ENCODE measurements at places on chromosomes 2 and 18.
A peak's percentile ranks its signal among the peaks of the same experiment; 100 is the strongest.

DNA sequence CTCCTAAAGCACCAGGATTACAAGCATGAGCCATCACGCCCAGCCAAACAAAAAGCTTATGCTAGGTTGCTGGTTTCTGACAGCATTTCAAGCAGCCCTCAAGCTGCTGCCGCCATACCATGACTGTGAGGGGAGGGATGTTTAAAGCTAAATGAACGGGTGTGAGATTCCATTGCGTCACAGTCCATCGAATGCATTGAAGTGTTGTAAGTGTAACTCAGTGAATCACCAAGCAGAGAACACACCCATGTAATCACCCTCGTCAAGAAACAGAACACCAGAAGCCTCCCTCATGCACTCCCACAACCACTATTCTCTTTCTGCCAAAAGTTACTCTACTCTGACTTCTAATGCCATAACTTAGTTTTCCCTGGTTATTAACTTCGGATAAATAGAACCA, 32.8 kb upstream of the MC5R start:
- DNase-seq = no peak

DNA sequence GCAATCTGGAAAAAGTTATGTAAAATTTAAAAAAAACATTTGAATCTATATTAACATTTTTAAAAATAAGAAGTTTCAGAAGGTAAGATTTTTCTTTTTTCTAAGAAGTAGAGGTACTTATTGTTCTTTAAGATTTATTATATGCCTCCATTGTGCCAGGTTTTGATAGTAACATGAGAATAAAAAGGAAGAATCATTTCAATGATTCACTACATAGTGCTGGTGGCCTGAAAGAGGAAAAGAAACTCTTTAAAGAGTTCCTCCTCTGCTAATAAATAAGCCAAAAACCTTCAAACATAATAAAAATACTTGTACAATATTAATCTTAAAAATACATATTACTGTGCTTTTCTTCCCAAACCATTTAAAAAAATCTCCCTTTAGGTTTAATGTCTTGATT, 69.0 kb downstream of the ANKRD44 start:
- no peak for DNase-seq

DNA sequence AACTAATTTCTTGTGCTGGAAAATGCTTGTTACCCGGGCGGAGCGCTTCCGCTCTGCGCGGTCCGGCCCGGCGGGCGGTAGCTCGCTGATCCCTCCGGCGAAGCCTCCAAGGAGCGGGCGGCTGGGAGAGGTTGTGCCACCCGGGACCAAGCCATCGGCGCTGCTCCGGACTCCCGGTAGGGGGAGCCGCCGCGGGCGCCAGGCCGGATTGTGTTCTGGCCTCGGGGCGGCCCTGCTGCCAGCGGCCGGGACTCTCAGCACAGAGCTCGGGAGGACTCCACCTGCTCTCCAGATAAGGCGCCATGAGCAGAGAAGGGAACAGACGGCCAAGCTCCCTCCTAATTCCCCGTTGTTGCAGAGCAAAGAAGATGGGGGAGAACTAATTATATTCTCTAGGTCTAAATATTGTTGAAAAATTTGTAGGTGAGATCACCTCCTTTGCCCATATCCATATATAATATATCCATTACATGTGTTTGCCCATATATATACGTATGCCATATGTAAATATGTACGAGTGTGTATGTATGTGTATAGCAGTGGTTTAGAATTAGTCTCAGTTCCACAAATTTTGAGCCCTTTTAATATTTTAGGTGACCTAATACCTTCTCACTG, 13.8 kb upstream of the SATB2 start:
- peak; percentile 51 for DNase-seq

DNA sequence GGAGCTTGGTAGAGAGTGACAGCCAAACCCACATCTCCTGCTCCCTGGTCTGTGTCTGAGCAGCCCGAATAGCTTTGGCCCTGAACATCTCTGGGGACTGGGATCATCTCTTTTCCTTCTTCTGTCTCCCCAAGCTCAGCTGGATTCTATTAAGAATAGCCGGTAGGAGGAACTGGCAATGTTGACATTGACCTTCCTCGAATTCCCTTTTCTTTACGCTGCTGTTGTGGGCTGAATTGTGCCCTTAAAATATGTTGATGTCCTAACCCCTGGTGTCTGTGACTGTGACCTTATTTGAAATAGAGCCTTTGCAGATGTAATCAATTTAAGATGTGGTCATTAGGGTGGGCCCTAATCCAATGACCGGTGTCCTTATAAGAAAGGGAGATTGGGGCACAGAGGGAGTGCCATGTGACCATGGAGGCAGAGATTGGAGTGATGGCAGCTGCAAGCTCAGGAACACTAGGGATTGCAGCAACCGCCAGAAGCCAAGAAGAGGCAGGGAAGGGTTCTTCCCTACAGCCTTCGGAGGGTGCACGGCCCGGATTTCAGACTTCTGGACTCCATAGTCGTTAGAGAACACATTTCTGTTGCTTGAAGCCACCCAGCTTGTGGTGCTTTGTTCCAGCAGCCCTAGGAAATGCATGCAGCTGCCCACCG, 5.8 kb upstream of the SFTPB start:
- DNase-seq = no peak

DNA sequence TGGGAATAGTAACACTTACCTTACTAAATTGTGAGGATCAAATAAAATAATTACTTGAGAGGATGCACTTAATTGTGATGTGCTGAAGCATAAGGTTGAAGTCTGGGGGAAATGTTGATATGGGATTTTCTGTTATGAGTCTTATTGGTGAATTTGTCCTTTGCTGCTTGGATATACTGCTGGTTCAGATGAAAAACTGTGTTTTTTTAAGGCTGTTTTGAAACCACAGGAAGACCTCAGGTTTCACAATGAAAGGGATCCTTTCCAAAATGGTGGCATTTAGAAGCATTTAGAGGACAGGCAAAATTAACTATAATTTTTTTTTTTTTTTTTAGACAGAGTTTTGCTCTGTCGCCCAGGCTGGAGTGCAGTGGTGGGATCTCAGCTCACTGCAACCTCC, 34.9 kb downstream of the SPATS2L start:
- no peak for DNase-seq

- no peak for DNase-seq
Observed at GRCh38 chr2:58606799-58607198, 365.7 kb upstream of the FANCL start.

DNA sequence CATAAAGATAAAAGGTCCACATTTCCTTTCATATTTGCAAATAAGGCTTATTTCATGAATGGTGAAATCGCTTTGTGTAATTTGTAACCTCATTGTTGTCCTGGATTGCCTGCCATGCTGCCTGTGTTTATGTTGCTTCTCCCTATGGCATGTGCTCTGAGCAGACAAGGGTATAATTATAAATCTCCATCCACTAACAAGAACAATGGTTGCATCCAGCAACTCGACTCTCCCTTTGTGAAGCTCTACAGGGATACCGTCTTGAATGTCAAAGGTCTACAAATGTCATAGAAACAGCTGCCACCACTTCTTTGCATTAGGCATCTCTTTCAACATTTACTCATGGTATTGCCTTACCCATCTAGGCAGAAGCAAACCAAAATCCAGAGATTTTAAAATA, 209.6 kb downstream of the SLC8A1 start:
- no peak for DNase-seq

GRCh38 chr2:170716851-170717598, 1.9 kb downstream of the SP5 start:
- DNase-seq = no peak

DNA sequence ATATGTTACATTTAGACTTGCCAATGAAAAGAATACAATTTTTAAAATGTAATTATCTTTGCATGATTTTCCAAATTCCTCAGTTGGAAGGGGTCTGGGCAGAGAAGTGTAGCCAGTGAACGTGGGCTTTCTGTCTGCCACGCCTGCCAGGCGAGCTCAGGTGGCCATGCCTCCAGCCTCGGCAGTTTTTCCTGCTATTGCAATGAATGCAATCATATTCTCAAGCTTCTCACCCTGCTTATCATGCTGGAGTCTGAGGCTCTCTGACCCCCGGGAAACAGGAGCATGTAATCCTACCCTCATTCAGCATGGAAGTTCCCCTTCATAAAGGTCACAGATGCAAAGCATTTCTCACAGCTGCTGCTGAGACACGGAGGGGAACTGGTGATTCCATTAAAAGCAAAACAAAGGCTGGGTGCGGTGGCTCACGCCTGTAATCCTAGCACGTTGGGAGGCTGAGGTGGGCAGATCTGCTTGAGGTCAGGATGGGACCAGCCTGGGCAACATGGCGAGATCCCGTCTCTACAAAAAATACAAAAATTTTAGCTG, 154.8 kb downstream of the MBP start:
- no peak for DNase-seq

DNA sequence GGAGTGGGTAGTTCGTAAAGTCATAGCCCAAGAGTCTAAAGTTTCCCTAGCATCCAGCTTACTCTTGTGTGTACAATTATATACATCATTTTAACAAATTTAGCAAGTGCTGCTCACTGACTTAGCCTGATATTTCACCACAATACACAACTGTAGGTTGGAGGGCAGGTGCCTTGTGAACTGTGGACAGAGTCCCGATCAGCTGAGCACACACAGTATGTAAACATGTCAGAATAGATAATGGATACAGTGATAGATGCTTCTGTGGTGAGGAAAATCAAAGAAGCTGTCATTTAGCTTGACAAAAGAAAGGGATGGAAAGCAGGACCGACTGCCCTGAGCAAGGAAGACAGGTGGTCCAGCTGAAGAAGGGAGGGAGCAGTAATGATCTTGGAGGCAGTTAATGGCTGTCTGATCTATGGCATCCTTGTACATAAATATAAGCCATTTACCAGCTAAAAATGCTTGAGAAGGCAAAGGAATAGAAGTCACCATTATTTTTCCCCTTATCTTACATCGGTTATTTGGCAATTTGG, 372.8 kb upstream of the UBE2E3 start:
- no peak for DNase-seq

DNA sequence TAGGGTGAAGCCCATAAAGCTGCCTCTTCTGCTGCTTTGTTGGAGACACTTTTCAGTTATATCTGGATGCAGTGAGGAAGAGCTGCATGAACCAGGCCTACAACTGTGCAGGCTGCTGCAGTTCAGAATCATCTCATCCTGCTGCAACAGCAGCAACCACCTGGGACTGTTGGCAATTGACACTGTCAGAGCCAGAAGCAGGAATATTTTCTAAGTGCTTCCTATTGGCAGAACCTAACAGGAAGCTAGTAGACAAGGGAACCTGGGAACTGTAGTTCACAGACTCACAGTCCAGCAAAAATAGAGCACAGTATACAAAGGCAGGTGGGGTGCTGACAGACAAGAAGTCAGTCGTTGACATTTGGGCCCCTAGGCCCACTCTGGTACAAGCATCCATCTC, 452.9 kb upstream of the SPRED2 start:
- no peak for DNase-seq

DNA sequence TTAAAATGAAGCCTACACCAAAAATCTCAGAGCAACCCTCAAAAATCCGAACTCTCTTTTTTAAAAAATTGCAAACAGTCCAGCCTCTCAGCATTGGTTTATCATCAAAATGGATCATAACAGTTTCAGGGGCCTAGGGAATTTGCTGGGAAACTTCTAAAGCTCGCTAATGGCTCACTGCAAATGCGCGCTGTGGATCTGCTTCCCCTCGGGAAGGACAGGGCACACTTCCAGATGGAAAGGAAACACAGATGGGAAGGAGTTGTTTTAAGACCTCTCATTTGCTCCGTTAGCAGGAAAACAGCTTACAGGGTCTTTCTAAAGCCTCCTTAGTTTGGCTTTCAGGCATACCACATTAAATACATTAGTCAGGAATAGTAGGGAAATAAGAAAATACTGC, 27.2 kb downstream of the FECH start:
- no peak for DNase-seq

- DNase-seq = no peak
Observed at GRCh38 chr2:3472966-3473365, 46.4 kb downstream of the ADI1 start.

DNA sequence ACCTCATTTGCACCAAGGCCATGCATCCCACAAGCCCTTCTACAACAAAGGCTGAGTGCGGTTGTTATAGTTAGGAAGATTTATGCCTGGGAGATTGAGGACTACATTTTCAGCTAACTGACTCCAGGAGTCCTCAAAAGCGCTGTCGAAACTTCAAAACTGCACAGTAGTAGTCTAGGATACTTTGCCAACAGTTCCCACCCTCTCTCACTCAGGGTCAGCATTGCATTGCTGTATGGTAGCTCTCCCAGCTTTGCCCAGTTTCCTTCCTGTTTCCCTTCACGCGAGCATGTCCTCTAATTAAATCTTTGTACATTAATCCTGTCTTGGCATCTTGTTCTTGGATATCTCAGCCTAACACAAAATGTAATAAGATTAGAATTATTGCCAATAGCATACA, 420.6 kb upstream of the UBE2E3 start:
- DNase-seq = no peak

GRCh38 chr2:240925568-240926515, 19.7 kb downstream of the CROCC2 start:
- DNase-seq = peak; percentile 1

GRCh38 chr2:160921386-160921964, 238.8 kb upstream of the TANK start:
- DNase-seq = no peak

- no peak for DNase-seq
Observed at GRCh38 chr2:235591921-235592320, 98.1 kb downstream of the AGAP1 start.

DNA sequence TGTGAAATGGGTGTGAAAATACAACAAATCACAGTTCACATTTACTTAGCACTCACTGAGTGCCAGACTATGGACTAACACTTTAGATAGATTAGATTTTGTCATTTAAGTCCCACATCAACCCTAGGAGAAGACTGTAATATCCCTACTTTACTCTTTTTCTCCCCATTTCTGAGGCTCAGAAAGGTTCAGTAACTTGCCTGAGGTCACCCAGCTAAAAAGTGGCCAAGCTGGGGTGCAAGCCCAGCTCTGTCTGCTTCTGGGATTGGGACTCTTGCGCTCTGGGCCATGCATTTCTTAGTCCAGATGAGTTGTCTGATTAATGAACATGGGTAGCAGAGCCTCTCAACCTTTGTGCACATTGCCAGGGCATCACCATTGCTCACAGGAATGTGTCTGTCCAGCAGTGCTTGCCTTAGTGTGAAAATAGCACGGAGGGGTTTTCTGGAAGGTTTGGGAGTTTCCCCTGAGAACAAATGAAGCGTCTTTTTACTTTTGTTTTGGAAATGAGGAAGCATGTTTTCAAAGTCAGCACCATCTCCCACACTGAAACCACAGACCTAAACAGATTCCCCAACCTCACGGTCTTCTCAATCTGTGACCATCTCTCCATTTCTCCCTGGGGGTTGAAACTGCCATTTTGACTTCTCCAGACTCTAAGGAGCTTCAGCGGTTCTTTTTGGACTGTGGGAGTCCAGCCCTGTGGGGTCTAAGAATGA, 31.9 kb downstream of the NRP2 start:
- no peak for DNase-seq

GRCh38 chr2:195533771-195534642, 123.0 kb upstream of the SLC39A10 start:
- no peak for DNase-seq
